ENCODE measurements at places on chromosomes 1 and 21.

- DNase-seq: no peak
These were observed 147.2 kb downstream of the PEX14 start for GRCh38 chr1:10621906-10622305.

- DNase-seq: no peak
These were observed 63.8 kb upstream of the ARHGAP29 start for GRCh38 chr1:94301186-94301585.

DNA sequence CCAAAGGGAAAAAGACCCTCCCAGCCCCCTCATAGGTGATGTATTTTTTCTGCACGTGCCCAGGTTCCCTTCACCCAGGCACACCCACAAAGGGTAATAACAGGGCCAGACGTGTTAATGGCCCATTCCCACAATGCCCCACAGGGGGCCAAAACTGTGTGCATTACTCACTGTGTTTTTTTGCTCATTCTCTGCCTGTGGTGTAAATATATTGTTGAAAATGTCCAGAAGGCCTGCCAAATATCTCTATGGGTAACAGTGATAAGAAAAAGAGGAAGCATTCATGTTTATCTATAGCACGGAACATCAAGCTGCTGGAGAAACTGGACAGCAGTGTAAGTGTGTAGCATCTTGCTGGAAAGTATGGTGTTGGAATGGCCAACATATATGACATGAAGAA is 21.9 kb downstream of the RHEX start:
- no peak for DNase-seq

GRCh38 chr1:16013220-16013907 is 4.5 kb downstream of the HSPB7 start:
- peak; percentile 82 for DNase-seq

GRCh38 chr1:17403081-17403480 is 31.1 kb downstream of the PADI6 start:
- DNase-seq: no peak

GRCh38 chr1:21647431-21648351 is 21.5 kb downstream of the RAP1GAP start:
- DNase-seq: peak; percentile 45

DNA sequence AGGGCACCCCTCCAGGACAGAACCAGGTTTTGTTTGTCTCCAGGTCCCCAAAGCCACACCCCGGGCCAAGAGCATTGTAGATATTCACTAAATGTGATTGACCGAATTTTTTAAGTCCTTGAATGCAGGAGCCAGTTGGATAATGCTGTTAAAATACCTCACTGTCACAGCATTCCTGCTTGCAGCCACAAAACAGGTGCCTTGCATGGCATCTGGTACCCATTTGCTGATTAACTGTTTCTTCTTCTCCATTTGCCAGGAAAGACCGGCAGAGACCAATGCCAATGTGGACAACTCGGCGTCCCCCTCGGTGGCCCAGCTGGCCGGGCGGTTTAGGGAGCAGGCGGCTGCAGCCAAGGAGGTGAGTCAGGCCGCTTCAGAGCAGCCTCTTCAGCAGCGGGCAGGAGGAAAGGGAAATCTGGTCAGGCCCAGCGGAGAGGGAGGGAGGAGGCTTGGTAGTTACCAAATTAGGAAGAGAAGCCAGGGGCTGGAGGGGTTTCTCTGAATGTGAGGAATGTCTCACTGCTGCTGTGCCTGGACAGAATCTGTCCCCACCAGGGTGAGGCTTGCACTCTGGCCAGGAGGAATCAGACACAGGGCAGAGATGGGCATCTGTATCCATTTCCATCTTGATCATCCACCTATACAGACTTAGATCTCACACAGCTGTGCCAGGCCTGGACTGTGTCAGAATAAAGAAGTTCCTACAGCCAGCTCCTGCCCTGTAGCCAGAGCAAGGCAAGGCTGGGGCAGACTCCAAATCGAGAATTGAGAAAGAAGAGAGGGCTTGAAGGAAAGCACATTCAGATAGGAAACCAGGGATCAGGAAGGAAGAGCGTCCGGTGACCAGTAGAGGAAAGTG is 37.9 kb upstream of the MPZL1 start:
- peak; percentile 47 for DNase-seq

GRCh38 chr1:60386249-60386648 is 312.7 kb upstream of the C1orf87 start:
- peak; percentile 24 for DNase-seq

GRCh38 chr1:15680561-15681348 is 3.4 kb upstream of the PLEKHM2 start:
- peak; percentile 82 for DNase-seq

DNA sequence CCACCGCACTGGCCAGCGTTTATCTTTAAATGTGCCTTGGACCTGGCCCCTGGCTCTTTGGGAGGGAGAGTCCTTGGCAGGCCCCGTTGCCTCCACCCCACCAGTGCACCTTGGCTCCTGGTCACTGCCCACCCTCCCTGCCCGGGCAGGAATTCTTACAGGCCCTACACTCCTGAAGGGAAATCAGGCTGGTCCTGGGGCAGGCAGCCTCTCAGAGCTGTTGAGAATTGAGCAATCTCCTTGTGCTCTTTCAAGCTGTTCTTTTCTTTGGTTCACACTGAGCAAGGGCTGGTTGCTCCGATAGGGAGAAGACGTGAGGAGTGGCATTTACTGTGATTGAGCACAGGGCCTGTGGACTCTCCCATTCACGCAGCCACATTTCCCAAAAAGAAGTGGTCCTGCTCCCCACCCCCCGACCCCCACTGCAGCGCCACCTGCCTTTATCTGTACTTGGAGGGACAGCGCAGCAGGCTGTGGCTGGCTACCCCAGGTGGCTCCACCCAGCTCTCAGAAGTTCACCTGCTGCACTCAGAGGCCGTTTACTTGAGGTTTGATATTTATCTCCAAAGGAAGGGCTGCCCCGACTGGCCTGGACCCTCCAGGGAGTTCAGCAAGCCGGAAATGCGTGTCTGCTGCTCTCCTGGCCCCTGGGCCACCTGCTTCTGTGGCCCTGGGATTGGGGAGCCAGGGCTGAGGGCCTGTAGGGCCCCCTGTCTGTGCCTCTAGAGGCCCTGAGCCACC is 47.8 kb downstream of the SKI start:
- DNase-seq: peak; percentile 53

- peak; percentile 53 for DNase-seq
These were observed 59.0 kb downstream of the RUSC1 start for GRCh38 chr1:155379631-155380090.

GRCh38 chr1:79129914-79130313 is 123.4 kb upstream of the ADGRL4 start:
- DNase-seq: no peak

DNA sequence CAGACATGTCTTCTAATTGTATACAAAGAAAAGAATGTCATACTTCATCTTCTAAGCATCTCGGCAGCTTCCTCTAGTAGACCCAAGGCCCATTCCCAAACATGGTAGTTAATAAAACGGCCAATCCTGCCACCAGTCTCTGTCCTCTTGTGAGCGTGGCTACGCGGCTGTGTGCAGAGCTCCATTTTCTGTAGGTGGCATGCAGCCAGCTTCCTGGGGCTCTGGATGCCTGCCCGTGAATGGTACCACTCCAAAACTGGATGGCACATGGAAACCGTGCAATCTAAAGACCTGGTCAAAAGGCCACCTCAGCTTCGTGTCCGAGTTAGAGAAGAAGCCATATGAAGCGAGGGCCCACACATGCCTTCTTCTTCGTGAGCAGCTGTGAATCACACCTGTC is 110.7 kb downstream of the SIPA1L2 start:
- DNase-seq: no peak

DNA sequence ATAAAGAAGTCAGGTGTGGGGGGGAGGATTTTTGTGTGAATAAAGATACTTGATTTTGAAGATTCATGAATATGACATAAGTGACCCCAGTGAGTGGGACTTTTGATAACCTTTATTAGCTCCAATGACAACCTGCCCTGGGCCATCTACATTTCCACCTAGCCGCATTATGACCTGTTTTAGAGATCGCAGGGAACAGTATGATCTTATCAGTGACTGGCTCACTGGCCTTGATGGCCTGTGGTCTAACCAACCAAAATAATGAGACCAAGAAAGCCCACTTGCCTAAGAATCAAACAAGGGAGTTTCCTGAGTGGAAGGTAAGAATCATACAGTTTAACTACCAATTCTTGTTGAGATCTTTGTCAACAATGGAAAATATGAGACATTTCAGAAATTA is 1.8 kb downstream of the ELAPOR1 start:
- DNase-seq: no peak

- DNase-seq: peak; percentile 99
These were observed 114.2 kb upstream of the IPO9 start for GRCh38 chr1:201714542-201715329.

DNA sequence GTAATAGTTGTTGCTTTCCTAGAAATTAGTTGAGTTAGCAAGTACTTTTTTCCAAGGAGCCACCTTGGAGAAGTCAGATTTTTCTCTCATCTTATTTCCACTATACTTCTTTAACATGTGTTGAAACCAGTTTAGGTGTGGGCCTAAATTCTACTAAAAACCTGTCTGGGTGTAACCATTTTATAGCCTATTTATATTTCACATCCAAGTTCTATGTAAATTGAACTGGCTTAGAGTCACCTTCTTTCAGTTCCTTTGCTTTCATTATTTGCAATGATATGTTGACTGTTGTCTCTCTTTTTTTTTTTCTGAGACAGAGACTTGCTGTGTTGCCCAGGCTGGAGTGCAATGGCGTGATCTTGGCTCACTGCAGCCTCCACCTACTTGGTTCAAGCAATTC is 195.6 kb downstream of the CLEC20A start:
- no peak for DNase-seq

- DNase-seq: no peak
These were observed 57.2 kb downstream of the NPHP4 start for GRCh38 chr1:5935026-5935425.

- DNase-seq: peak; percentile 92
These were observed 65.5 kb downstream of the NID1 start for GRCh38 chr1:235999259-235999925.

GRCh38 chr1:8782001-8782620 is 35.3 kb downstream of the RERE start:
- no peak for DNase-seq

DNA sequence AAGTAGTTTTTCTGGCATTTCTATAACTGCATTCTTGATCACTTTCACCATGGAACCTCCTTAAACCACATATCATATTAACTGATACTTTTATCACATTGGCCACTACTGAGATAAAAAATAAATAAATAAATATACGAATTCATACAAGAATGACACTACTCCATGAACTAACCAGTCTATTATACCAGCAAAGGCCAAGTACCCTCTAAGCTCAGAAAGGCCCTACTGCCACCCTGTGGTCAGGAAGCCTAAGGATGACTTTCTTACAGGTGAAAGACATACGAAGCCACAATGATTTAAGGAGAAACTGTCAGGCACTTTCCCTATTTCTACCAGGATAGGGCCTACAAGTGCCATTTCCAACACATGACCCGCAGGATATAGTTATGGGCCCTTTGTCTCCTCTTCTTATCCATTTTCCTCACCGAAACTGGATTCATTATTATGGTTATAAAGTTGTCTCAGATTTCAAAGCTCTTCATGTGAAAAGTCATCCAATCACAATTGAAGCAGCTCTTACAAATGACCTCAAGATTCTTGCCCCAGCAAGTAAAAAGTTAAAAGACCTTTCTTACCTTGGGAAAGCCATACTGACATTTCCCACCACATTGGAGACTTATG is 23.9 kb downstream of the DNAJC8 start:
- DNase-seq: peak; percentile 55

GRCh38 chr1:83761167-83762038 is 237.5 kb downstream of the TTLL7 start:
- DNase-seq: no peak

GRCh38 chr21:45262041-45262581 is 25.6 kb downstream of the POFUT2 start:
- no peak for DNase-seq

GRCh38 chr1:174761335-174761734 is 238.4 kb upstream of the CACYBP start:
- DNase-seq: no peak

- peak; percentile 90 for DNase-seq
These were observed 119.5 kb downstream of the HMCN1 start for GRCh38 chr1:185853739-185854138.

Data from fibroblast of skin of abdomen (primary cell).